ENCODE measurements at places on chromosomes 2 and 18. TPM values are rescaled to one million over a fixed set of nuclear protein-coding genes. Genes with fewer than 3 reads are reported as not detected.

- H3K27me3 ChIP-seq = peaks cover 46% of the 10 kb centered on the region
- no peaks in the 10 kb centered on the region for H3K4me1 ChIP-seq
- H3K27ac ChIP-seq = no peak overlapping the region
- DNase-seq = no peak
- H3K4me3 ChIP-seq = no peak overlapping the region
Measured at GRCh38 chr2:234939996-234940395, 11.8 kb upstream of the SH3BP4 start.

- peaks cover 3% of the 10 kb centered on the region for H3K4me1 ChIP-seq
- H3K27me3 ChIP-seq = no peaks in the 10 kb centered on the region
- DNase-seq = no peak
- H3K4me3 ChIP-seq = no peak overlapping the region
- peaks cover 3% of the 10 kb centered on the region for H3K36me3 ChIP-seq
Measured at GRCh38 chr2:35989503-35989902, 366.1 kb upstream of the CRIM1 start.

DNA sequence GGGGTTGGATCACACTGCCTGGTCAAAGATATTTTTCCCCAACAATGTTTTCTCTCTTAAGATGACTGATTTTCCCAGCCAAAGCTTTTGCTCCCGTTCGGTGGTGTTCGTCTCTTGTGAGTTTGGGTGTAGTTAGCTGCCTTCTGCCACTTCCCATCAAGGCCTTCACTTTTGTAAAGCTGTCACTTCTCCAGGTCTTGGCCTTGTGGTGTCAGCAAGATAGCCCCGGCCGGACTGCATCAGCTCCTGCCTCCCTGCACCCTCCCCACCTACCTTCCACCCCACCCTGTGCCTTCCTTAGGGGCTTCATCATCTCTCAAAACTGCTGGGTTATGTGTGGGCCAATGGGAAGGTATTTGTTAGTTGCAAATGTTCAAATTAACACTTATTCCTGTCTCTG, 228.9 kb downstream of the BCL11A start:
- DNase-seq = no peak
- no peak overlapping the region for H3K27ac ChIP-seq
- no peaks in the 10 kb centered on the region for H3K4me1 ChIP-seq
- H3K27me3 ChIP-seq = no peaks in the 10 kb centered on the region

GRCh38 chr2:8409461-8410260, 272.2 kb upstream of the ID2 start:
- H3K27me3 ChIP-seq = no peaks in the 10 kb centered on the region
- no peak overlapping the region for H3K4me3 ChIP-seq
- peaks cover 2% of the 10 kb centered on the region for H3K4me1 ChIP-seq
- no peak overlapping the region for H3K27ac ChIP-seq
- no peak for DNase-seq

EPB41L5 gene
- 12.3 TPM for total RNA-seq

RUFY4 gene
- total RNA-seq = 0.16 TPM

LRP1B gene
- not detected for total RNA-seq

Data from naive thymus-derived CD8-positive, alpha-beta T cell (primary cell).